NCI-H446 (cell line): ENCODE measurements at places on chromosomes 4 and X.

DNA sequence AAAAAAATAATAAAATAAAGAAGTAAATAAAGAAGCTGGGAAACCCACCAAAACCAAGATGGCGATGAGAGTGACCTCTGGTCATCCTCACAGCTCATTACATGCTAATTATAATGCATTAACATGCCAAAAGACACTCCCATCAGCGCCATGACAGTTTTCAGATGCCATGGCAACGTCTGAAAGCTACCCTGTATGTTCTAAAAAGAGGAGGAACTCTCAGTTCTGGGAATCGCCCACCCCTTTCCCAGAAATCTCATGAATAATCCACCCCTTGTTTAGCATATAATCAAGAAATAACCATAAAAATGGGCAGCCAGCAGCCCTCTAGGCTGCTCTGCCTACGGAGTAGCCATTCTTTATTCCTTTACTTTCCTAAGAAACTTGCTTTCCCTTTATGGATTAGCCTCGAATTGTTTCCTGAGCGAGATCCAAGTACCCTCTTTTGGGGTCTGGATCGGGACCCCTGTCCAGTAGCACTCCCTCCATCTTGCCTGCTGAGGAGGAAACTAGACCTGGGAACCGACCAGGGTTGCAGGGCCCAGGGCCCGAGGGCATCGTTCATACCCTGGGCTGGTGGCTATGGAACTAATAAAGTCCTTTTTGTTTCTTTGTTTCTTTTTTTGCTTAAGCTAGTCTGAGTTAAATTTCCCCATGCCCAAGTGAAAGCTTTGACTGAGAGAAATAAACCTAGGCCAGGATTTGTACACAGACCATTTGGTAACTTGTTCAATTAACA lies 30.9 kb downstream of the HTT-AS start:
- no peak for DNase-seq

DNA sequence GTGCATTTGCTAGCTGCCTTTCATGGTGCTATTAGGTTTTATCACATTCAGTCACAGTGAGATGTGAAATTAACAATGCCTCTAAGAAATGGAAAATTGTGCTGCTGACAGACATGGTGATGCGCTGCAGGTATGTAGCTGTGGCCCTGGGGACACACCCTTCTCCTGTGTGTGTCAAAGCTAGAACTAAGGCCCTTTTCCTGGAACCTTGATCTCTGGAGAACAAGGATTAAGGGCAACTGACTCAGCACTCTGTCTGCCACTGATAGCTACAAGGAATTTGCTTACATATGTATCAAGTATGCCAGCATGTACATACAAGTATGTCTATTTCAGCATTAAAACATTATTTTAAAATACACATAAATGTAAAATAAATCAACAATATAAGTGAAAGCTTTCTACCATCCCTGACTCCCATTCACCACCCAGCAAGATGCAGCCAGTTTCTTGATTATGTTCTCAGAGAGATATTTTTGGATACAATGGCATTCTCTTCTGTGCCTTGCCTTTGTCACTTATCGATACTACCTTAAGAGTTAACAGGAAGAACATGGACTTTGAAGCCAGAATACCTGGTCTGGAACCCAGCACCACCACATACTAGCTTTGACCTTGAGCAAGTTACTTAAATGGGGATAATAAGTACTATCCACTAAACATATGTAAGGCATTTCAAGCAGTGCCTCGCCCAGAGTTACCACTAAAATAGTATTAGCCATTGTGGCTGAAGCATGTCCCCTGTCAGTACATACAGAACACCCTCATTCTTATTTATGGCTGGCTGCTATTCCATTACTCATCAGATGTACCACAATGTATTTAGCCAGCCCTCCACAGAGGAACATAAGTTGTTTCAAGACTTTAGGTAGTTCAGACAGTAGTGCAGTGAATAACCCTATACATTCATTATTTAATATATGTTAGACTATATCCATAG lies 68.5 kb downstream of the NPNT start:
- DNase-seq: no peak

GRCh38 chr4:7867191-7867590 lies 72.5 kb downstream of the AFAP1 start:
- DNase-seq: no peak

- DNase-seq: no peak
Observed at GRCh38 chrX:110519906-110520452, 161.3 kb downstream of the RTL9 start.

- no peak for DNase-seq
Observed at GRCh38 chr4:173539986-173540385, 10.0 kb upstream of the HAND2 start.

- no peak for DNase-seq
Observed at GRCh38 chrX:139200793-139201192, 329.7 kb upstream of the F9 start.

DNA sequence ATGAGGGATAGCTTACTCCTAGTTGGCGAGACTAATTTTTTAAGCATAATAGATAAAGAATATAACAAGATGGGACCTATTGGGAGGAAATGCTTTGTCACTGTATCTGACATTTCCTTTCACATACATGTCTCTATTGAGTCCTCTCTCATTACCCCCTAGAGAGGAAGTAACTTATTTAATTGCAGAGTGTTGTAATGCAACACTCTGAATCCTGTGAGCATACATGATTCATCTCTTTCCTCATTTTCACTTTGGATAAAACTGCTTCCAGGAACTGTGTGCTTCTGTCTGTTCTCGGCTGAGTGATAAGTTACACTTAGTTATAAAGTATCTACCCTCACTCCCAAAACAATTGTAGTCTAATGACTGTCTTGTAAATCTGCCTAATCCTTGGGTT lies 266.1 kb upstream of the ANXA10 start:
- DNase-seq: no peak
